ENCODE measurements at places on chromosomes 16 and 17.
A peak's percentile ranks its signal among the peaks of the same experiment; 100 is the strongest.

DNA sequence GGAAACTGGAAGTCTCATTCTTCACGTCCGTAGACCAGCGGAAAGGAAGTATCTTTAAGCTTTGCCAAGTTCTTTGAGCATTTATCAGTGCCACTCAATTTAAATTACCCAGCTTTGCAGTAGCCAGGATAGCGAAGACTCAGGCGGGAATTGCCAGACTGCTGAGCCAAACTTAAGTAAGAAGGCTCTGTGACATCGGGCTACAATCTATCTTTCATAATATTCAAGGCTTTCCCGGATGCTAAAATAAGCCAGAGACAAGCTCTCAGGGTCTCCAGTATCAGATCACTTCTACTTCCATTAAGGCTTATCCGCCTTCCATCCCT is 436 bp upstream of the BRIP1 start:
- DNase-seq = peak; percentile 7

GRCh38 chr16:25010542-25010941 is 4.6 kb downstream of the ARHGAP17 start:
- DNase-seq = no peak

- DNase-seq = no peak
Measured at GRCh38 chr16:56388209-56388608, 37.1 kb downstream of the AMFR start.

DNA sequence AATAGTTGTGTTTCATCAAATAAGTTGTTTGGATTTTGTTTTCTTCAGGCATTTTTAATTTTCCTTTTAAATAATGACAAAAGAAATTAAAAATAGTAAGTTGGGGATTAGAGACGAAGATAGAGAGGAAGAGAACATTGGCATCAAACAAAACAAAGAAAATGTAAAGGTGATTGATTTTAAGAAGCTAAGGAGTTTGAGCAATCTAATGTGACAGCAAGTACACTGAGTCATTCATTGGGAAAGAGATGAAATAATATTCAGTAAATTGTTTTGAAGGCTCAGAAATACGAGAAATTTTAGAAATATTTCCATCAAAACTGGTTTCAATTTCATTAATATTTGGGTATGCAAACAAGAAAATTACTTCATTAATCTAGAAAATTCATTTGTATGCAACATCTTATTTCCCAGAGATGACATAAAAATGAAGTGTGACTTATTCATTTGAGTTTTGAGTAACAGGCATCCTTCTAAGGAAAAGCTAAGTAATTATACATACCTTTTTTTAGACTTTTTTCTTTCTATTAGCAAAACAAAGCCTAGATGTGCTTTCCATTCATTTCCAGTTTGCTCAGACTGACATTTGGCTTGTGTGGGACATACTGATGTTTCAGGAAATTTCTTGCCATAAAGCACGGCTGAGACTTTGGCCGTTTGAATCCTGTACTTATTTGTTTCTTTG is 66.7 kb downstream of the COX10 start:
- DNase-seq = no peak

GRCh38 chr17:46895171-46895570 is 27.8 kb upstream of the GOSR2 start:
- no peak for DNase-seq

DNA sequence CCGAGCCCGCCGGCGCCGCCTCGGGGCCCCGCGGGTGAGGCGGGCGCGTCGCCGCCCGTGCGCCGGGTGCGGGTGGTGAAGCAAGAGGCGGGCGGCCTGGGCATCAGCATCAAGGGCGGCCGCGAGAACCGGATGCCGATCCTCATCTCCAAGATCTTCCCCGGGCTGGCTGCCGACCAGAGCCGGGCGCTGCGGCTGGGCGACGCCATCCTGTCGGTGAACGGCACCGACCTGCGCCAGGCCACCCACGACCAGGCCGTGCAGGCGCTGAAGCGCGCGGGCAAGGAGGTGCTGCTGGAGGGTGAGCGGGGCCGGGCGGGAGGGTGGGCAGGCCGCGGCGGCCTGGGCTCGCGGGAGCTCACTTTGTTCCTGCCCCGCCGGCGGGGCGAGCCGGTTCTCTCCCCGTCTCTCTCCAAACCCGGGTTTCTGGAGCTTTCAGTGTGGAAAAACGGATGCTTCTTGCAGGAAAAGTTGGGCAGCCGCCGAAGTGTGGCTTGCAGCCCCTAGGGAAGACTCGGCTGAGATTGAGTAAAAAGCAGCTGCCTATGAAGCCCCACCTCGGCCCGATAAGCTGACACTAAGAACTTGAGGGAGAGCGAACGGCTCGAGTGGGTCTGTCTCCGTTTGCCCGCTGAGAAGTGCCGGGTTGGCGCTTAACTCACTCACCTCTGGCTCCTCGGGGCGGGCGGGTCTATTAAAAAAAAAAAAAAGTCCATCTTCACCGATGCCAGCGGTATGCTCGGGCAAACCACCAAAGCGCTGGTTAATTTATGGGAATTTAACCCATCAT is 677 bp downstream of the SNTB2 start:
- peak; percentile 44 for DNase-seq

- no peak for DNase-seq
Measured at GRCh38 chr17:58329035-58329809, 627 bp upstream of the TSPOAP1 start.

GRCh38 chr17:75827308-75828075 is 16.7 kb downstream of the UNC13D start:
- DNase-seq = peak; percentile 87

DNA sequence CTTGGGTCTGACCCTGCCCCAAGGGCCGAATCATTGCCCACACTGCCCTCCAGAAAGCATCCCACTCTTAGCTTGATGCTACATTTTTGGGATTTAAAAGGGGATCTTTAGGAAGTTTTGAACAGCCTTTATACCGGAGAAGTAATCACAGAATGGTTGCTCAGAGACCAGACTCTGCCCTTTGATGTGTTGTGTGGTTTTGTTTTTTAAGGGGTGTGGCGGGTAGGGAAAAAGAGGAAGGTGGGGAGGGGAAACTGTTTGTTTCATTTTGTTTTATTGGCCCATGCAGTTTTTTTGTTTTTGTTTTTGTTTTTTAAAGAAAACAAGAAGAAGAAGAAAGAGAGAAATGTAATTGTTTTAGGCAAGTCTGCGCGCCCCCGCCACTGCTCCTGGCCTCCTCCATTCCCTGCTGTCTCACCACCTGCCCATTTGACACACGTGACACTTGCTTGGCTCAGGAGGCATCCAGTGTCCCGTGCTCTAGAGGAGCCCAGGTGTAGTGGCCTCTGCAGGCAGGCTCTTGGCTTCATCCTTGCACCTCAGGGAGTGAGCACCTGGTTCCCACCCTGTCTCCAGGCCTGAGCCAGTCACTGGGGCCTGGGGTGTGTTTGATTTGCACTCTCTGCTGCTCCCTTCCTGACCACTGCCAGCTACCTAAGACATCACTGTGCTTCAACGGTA is 35.7 kb downstream of the GNAO1 start:
- DNase-seq = no peak

- DNase-seq = no peak
Measured at GRCh38 chr17:1643999-1644492, 1.5 kb downstream of the SCARF1 start.

DNA sequence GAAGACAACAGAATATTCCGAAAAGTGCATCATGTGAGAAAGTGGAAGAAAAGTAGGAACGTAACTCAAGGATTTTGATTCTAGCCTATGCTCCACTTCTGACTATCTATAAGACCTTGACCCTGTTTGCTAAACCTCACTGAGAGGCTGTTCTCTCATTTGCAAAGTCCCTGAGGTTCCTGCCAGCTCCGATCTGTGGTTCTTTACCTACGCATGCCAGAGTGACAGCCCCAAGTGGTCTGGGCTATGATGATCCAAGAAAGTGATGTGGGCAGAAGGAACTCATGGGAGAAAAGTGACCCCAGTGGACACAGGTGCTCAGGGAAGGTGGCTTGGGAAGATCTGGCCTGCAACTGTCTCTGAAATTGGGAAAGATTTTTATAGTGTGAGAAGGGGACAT is 301.1 kb upstream of the CDH11 start:
- DNase-seq = no peak

DNA sequence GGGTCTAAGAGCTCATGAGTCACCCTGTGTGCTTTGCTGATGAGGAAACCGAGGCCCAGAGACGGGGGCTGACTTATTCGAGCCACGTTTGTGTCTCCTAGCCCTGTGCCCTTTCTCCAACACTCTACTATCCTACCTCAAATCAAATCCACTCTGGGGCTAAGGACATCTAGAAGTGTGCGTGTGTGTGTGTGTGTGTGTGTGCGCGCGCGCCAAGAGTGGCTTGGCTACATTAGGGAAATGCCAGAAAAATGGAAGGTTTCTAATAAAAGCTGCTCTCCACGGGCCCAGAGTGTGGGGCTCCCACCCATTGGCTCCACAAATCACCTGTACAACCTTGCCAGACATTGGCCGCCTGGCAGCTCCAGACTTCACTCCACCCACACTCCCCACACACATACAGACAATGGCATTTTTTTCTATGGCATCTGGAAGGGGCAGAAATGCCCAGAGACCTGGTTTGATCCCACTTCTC is 30.3 kb upstream of the PHOSPHO1 start:
- DNase-seq = no peak

GRCh38 chr17:8122422-8122923 is 1.4 kb downstream of the HES7 start:
- DNase-seq = no peak

- no peak for DNase-seq
Measured at GRCh38 chr16:87806641-87807546, 41.1 kb upstream of the KLHDC4 start.

DNA sequence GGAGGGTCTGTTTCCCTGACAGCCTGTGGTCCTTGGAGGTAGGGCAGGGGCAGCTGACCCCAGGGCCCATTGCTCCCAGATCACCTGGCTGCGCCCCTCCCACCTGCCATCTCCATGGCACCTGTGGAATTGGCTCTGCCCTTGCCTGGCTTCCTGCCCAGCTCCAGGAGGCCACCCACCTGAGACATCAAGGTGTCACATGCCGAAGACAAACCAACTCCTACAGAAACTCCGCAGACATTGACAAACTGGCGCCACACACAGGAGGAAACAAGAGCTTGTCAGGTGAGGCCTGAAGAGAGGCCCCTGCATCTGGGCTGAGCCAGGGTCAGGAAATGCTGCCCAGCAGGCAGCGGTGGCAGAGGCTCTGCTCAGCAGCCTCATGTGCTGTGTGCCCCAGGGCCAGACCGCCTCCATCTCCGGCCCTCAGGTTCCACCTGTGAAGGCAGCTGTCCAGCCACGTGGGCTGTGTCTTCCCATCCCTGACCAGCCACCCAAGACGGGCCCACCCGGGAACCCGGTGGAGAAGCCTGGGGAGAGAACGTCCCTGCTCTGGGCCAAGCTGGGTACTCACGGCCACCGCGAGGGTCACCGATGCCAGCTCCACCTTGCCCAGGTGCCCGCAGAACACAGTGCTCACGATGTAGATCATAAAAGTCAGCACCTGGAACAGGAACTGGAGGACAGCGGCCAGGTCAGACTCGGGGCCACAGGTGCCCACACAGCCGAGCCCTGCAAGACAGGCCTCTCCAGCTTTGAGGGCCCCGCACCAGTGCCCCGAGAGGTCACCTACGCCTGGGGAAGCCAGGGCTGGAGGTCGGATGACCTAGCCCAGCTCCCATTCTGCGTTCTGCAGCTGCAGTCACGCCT is 1.6 kb downstream of the SLC47A2 start:
- no peak for DNase-seq

GRCh38 chr16:77191259-77191969 is 424 bp downstream of the MON1B start:
- DNase-seq = no peak

DNA sequence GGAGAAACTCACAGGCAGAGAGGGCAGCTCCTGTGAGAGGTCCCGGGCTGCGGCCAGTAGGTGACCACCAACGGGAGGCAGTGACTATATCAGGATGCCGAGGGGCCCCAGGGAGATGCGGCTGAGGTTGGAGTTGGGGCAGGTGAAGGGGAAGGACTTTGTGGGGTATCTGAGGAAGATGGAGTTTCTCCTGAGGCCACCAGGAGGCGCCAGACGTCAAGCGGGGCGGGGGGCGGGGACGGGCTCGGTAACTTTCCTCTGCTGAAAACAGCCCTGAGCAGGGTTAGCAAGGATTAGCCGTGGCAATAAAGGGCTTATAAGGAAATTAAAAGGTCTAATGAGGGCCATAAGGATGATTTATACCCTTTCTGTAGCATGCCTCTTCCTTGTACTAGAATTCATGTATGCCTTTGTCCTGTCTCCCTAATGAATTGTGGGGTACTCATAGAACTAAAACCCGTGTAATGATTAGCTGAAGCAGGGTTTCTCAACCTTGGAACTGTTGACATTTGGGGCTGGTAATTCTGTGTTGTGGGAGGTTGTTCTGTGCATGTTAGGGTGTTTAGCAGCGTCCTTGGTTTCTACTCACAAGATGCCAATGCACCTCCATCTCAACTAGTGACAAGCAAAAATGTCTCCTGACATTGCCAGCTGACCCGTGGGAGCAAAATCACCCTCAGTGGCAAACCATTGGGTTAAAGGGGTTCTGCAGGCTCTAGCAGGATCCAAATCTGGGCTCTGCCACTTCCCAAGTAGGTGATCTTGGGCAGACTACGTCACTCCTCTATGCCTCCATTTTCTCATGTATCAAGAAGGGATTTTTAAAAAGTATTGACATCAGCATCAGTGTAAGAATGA is 74.8 kb upstream of the GRIN2A start:
- peak; percentile 33 for DNase-seq

GRCh38 chr17:58333736-58334207 is 5.2 kb upstream of the TSPOAP1 start:
- DNase-seq = no peak

DNA sequence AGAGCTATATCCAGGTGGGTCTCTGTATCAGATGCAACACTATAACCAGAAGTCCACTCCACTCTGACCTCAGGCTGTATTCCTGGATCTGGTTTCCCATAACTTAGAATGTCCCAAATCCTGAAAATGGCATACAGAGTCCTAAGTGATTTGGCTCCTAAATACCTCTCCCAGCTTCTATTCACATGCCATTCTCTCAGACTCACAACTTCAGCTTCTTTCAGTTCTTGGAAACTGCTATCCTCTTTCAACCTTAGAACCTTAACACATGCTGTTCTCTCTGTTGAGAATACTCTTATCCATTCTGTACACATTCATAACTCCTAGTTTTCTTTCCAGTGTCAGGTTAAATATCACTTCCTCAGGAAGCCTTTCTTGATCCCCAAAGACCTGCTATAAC is 132.0 kb downstream of the BRIP1 start:
- DNase-seq = no peak
